T-helper 17 cell (primary cell): ENCODE measurements at places on chromosomes 2 and 18.

DNA sequence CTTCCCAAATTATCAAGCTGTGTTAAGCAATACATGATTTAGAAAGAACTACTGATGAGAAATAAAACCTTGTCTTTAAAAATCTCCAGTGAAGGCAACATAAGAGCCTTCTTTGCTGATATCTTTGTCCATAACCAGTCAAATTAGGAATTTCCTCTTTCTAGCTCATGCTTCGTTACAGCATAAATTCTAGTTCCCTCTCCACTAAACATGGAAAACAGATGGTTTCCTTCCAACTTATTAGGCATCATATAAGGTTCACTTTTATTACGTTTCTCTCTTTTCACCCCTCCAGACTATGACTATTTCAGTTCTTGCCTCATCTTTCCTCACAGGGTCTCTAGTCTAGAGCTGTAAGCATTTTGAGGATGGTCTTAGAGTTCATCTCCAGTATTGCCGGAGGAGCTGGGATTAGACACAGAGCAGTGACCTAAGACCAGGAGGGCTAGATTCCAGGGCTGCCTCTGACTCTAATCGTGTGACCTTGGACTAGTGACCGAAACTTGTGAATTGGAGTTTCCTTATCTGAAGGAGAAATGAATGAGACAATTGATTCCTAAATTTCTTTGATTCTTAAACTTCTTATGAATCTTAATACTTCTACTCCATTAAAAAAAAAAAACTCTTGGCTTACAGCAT lies 195.5 kb upstream of the APCDD1 start:
- DNase-seq, result no peak

DNA sequence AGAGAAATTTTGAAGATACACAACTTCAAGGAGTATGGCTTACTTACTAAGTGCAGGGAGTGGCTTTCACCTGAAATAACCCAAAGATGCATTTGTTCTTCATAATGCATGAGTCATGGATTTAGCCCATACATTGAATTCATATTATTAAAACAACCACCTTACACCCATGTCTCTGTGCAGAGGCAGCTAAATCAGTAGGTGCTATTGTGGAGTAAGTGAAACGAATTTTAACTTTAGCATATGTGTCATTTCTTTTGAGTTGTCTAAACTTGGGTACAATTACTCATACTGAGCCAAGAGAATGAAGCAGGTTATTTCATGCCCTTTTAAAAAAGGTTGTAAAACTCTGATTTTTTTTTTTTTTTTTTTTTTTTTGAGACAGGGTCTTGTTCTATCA lies 11.0 kb upstream of the ANKRD29 start:
- DNase-seq, result no peak

GRCh38 chr2:16408331-16409005 lies 257.2 kb downstream of the CYRIA start:
- no peak for DNase-seq

- no peak for DNase-seq
Observed at GRCh38 chr18:1618364-1618763, 713.7 kb downstream of the ADCYAP1 start.

- no peak for DNase-seq
Observed at GRCh38 chr18:70808481-70809056, 519.7 kb downstream of the SOCS6 start.

- no peak for DNase-seq
Observed at GRCh38 chr2:147888680-147889079, 43.9 kb downstream of the ACVR2A start.

- no peak for DNase-seq
Observed at GRCh38 chr2:88608184-88608583, 19.1 kb downstream of the EIF2AK3 start.

DNA sequence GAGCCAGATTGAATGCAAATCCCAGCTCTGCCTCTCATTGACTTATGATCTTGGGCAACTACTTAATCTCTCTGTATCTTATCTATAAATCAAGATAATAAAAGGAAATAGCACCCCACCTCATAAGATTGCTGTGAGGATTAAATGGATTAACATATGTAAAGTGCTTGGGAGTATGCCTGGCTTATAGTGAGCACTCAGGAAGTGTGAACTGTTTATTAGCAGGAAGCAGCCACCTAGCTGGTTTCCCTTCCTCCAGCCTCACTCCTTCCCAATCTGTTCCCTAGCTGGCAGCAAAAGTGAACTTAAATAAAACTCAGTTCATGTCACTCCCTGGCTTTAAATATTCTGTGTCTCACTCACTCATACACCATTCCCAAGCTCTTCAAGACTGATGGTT lies 526.6 kb upstream of the PKDCC start:
- DNase-seq, result no peak

DNA sequence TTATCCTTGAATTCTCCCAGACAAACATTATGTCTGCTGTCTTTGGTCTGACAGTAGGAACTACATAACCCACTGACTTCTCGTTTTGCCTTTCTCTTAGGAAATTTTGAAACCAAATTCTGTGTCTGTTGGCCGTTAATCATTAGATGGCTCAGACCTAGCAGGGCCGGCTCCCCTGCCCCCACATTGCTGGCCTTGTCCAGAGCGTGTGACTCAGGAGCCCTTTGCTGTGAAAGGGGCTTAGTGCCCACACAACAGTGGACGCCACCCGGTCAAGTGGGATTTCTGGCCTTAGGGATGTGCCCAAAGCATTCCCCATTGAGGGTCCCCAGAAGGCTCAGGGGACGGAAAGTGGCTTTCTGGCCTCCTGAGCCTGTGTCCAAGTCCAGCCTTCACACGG lies 137.5 kb downstream of the CTIF start:
- DNase-seq, result no peak

GRCh38 chr2:1366546-1367134 lies 46.6 kb upstream of the TPO start:
- no peak for DNase-seq

- DNase-seq, result no peak
Observed at GRCh38 chr2:104784264-104784663, 69.7 kb upstream of the POU3F3 start.

- DNase-seq, result no peak
Observed at GRCh38 chr2:121776885-121777698, 21.6 kb downstream of the TSN start.

DNA sequence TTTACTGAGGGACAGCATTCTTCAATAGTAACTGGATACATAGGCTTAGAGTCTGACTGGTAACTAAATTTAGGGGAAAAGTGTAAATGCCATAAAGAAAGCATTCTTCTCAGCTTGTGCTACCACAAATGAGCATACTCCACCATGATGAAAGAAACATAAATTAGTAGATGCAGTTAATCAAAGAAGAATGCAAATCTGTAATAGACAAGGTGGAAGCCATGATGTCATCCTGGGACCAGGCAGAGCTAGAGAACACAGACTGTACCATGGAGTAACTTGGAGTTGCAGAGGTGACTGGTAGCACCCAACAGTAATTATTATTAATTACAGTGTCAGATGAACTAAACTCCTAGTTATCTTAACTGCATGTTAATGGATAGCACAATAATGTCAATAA lies 51.7 kb downstream of the RBKS start:
- DNase-seq, result no peak

DNA sequence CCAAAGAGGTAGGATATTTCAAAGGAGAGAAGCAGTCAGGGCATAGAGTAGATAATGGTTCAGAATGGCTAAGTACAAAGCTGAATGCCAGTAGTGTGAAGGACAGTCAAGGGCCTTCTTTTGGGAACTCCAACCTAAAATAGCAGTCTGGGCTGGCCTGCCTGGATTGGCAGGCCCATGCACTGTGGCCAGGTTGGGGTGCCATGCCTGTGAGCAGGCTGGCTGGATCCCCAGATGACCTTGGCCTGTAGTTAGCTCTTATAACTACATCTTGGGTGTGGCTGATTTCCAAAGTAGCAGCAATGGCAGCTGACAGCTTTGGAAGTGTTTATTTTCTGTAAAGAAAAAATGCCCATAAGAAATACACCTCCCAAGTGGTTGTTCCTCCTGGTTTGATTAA lies 51.5 kb upstream of the ITGB6 start:
- DNase-seq, result no peak

DNA sequence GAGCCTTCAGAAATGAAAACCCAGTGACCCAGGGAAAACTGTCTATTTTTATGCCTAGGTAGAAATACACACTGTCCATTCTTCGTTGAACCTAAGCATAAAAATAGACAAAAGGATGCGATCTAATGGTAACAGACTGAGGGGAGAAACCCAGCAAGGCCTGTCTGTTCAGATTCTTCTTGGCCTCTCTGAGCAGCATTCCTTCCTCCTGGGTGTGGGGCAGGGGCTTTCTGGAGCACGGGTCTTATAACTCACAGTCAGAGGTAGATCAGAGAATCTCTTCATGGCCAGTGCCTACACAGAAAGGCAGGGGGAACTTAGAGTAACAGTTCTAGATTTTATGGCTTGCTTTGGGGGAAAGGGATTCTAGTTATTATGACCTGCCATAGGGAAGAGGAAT lies 56.0 kb downstream of the PKDCC start:
- no peak for DNase-seq

DNA sequence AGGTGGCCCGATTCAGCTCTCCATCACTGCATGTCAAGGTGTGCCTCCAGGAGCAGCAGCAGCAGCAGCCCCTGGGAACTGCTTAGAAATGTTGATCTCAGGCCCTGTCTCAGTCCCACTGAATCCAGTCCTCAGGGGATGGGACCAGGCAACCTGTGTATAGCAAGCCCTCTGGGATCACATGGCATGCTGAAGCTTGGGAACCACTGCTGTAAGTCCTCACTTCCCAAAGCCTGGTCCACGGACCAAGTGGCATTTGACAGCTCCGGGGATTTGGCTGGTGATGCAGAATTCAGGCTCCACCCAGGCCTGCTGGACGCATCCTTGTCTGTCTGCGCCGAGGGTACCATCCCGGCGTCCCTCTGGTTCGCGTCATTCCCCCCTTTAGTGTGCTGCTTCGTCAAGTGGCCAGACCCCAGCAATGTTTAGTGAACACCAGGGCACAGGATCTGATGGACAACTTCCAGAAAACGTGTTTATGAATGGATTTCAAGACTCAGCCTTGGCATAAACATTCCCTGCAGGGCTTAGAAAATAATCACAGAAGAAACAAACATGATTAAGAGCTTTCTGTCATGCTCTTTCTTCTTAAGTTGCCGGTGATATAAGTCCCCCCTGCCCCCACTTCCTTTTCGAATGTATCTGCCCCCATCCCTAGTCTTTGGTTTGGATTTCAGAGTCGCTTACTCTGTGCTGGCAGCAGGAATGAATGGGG lies 234.0 kb downstream of the GBX2 start:
- no peak for DNase-seq

DNA sequence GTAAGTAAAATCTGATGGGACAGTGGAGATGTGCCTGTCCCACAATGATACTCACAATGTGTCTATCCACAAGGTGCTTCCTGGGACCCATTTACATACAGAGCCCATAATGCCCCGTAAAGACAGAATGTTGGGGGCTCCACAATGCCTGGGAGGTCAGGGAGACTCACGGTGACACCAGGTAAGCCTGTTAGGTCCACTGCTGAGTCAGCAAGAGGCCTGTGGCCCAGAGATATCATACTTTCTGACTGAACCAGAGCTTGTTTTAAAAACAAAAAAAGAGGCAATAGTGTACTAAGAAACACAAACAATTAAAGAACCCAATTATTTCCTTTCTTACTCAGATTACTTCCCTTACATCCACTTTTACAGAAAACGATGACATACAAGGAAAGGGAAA lies 771.1 kb upstream of the ID2 start:
- no peak for DNase-seq

DNA sequence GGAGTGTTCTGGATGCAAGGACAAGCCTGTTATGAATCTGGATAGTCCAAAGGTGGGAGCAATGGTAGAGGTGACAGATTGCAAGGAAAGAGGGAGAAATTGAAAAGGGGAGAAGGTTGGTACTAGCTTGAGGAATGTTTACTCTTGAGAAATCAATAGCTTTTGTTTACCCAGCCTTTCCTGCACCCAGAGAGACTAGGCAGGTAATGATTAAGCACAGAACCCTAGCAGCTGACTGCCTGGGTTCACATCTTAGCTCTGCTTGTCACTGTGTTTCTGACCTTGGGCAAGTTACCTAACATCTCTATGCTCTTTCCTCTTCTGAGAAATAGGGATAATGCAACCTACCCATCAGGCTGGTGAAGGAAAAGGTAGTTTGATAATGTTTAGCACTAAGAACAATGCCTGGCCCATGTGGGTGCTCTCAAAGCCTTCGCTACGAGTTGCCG lies 178.6 kb downstream of the MGAT5 start:
- no peak for DNase-seq

- no peak for DNase-seq
Observed at GRCh38 chr2:230068651-230069055, at the start of gene SLC16A14. TSS of gene SLC16A14 (minus strand) at chr2:230068924. CDS start at chr2:230059352, 9,572 bp downstream.

GRCh38 chr2:216352653-216353270 lies 19.5 kb downstream of the MARCHF4 start:
- no peak for DNase-seq

GRCh38 chr2:145751629-145752028 lies 1231.7 kb upstream of the ZEB2 start:
- DNase-seq, result no peak

DNA sequence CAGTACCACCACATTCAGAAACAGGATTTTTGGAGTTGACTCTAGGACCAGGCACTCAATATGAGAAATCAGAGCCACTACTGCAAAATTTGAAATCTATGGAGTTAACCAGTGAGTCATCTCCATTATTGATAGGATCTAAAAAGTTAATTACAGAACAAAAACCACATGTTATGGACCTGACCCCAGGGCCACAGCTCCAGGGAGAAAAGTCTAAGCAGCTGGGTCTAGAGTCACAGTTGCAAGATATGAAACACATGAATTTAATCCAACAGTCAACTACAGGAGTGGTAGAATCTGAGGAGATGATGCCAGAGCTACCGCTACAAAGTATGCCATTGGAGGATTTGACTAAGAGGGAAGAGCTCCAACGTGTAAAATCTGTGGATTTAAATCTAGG lies 13.4 kb upstream of the ZNF512 start:
- no peak for DNase-seq

GRCh38 chr2:232898592-232899543 lies 28.8 kb downstream of the SNORC start:
- DNase-seq, result no peak

DNA sequence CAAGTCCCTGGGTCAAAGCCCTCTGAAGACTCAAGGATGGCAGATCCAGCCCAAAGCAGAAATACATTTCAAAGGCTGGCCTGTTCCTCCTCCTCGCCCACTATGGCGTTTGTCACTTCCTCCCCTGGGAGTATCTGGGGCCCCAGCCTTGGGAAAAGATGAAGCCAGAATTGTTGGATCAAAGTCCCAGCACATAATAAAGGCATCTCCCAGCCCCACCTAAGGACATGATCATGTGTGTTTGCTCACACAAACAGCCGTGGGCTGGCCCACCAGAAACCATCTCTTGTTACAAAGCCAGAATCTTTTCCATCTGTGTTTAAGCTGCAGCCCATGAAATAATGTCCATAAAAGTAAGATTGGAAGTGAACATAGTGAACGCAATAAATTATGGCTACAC lies 50.1 kb upstream of the HAAO start:
- DNase-seq, result no peak
